ENCODE measurements at places on chromosomes 6 and 20.

DNA sequence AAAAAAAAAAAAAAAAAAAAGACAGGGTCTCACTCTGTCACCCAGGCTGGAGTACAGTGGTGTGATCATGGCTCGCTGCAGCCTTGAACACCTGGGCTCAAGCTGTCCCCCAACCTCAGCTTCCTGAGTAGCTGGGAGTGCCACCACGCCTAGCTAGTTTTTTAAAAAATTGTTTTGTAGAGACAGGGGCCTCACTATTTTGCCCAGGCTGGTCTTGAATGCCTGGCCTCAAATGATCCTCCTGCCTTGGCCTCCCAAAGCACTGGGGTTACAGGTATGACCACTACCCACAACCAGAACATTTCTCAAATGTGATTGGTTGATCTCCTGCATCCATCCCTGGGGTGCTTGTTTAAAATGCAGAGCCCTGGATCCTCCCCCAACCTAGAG is 5.6 kb upstream of the RBCK1 start:
- no peak for DNase-seq

- DNase-seq = no peak
These were observed 81.9 kb upstream of the CEP162 start for GRCh38 chr6:84309336-84309735.

DNA sequence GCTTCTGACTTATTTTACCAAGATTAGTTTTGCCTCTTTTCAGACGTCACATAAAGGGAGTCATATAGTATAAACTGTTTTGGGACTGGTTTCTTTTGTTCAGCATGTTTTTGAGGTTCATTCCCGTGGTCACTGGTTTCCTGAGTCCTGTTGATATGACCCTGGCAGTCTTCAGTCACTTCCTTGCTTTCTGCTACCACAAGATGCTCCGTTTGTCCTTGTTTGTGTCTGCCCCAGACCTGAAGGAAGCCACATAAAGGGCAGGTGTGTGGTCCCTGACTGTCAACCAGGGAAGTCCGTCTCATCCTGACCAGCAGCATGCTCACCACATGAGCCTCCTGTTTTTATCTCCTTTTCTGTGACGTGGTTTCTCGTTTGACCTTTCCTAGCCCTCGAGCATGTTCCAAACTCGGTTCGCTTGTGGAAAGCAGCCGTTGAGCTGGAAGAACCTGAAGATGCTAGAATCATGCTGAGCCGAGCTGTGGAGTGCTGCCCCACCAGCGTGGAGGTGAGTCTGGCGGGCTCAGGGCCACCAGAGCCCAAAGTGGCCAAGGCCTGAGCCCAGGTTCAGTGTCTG is 26.1 kb upstream of the C20orf204 start:
- DNase-seq = no peak

DNA sequence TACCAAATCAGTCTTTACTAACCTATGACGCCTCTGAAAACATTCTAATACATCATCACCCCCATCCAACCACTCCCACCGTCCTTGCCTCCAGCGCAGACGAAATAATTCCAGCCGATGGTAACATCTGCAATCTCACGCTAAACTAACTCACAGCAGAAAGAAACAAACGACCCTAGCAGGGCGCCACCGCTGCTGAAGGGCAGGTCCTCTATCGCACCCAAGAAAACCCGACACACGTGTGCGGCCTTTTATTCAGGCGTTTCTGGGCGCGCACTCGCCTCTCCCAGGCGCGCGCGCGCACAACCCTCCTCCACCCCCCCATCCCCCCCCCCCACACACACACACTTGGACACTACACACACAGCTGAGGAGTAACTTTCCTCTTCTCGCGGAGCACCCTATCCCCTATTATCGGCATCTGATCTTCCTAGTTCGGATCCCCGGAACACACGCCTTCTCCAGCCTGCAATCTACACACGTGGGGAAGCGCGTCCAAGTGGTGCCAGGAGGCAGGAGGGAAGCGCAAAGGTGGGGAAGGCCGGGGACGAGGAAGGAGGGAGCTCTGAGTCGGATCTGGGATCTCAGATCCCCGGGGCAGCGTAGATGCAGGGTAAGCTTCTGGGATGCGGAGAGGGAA is 1.4 kb downstream of the GFOD1 start:
- DNase-seq = peak; percentile 54

DNA sequence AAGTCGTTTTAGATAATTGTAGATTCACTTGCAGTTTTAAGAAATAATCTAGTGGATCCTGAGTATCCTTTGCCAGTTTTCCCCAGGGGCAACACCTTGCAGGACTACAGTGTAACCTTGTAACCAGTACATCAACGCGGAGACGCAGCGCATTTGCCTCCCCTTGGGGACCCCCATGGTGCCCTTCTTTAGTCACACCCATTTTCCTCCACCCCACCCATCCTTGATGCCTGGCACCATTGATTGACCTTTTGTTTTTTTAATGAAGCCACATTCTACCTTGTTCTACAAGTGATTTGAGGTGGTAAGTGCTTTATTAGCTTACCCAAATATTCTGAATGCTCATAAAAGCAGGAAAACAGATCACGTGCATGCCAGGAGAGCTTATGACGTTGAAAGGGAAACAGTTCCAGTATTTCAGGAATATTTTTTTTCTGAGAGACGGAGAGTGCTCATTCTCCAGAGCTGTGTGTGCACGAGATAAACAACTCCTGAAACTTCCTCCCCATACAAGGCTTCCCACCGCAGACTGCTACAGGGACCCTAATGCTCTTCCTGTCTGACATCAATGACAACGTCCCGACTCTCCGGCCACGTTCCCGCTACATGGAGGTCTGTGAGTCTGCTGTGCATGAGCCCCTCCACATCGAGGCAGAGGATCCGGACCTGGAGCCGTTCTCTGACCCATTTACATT is 35.7 kb downstream of the CDH26 start:
- no peak for DNase-seq

DNA sequence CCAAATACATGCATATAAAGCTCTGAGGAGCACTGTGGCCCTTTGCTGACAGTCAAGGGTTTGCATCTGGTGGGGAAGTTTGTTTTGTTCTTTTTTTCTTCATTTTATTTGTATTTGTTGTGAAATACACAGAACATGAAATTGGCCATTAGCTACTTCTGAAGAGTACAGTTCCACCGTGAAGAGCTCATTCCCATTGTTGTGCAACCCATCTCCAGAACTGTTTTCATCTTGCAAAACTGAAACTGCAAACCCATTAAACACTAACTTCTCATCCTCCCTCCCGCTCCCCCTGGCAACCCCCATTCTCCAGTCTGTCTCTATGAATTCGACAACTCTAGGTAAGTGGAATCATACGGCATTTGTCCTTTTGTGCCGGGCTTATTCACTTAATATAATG is 231.3 kb downstream of the TFAP2C start:
- DNase-seq = no peak

DNA sequence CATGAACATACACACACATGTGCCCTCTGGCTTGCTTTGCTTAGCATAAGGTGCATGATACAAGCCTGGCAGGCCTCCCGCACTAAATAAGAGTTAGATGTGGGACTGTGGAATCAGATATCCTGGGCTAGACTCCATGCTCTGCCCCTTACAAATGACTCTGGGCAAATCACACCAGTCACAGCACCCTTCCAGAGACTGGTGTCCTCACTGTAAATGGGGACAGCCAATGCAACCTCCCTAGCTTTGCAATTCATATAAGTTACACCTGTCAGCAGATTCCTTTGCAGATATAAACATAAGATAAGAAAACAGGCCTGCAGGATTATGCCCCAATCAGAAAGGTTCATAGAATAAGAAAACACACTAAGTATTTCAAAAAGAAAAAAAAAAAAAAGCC is 174.1 kb downstream of the PTPRT start:
- no peak for DNase-seq

DNA sequence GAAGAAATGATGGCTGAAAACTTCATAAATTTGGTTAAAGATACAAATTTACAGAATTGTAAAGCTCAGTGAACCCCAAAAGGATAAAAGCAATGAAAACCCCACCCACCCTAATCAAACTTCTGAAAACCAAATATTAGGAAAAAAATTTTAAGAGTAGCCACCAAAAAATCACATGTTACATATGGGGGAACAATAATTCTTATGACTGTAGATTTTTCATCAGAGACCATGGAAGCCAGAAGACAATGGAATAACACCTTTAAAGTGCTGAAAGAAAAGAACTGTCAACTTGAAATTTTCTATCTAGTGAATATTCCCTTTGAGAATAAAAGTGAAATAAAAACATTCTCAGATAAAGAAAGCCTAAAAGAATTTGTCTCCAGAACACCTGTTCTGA is 24.4 kb downstream of the PROCR start:
- DNase-seq = no peak

- DNase-seq = no peak
These were observed 58.3 kb downstream of the SERAC1 start for GRCh38 chr6:158109748-158110147.

DNA sequence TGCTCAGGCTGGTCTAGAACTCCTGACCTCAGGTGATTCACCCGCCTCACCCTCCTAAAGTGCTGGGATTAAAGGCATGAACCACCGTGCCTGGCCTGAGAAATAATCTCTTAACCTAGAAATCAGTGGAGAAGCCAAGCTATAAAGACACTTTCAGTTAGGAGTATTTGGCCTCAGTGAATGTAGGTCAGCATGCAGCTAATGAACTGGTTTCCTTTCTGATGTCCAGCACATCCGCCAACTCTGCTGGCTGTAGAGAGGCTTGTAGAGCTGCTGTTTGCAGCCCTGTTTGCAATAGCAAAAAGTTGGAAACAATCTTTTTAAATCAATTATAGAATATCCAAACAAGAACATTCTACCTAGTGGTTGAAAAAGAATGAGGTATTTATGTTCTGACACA is 42.4 kb upstream of the ELOVL5 start:
- no peak for DNase-seq

Measured in globus pallidus (tissue), 1 donor.